CD4-positive, alpha-beta T cell treated with Interleukin-15 for 4 hours (primary cell): ENCODE measurements at places on chromosomes 6 and 20.

DNA sequence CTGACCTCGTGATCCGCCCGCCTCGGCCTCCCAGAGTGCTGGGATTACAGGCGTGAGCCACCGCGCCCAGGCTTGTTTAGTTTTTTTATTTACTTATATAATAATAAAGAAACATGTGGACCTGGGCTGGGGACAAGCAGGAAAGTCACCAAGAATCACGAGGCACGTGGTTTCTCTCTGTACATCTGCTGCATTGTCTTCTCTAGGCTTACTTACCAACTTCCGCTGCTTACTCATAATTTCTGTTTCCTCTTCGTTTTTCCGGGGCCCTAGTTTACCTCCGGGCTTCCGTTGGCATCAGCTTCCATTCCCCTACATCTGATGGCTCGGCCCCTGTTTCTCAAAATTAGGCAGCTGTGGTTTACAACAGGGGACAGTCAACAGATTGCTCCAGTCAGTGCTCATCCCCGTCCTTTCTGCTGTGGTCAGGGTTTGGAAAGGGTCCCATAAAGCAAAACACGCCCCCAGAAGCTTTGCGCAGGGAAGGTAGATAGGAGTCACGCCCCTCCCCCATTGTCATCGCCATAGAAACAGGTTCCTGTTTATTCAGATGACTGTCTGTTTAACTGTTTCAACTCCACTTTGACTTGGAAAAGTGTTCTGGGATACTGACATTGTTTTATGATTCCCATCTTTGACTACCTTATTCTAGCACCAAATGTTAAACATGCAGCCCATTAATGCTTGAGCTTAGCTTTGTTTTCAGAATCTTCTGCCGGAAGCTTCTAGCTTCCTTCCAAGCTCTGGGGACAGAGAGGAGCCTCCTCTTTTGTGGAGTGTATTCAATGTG, 31.9 kb upstream of the TXLNB start:
- DNase-seq = peak; percentile 87

GRCh38 chr6:157593596-157593995, 212.6 kb downstream of the ZDHHC14 start:
- DNase-seq = no peak

DNA sequence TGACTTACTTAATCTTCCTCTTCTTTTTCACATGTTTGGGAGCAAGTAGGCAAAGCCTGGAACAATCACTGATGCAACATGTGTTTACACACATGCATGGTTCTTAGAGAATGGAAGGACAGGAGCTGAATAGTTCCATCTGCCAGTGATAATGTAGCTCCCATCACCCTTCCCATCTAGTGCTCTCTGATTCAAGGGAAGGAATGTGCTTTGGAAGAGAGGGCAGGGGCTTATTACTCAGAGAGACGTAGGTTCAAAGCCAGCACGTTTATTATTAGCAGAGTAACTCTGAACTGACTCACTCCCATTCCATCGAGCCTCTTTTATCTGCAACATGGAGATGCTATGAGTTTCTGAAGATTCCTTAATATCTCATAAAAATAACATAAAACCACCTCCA, 211.9 kb downstream of the GMPR start:
- no peak for DNase-seq

- DNase-seq = no peak
Observed at GRCh38 chr20:37914672-37915433, 11.9 kb downstream of the VSTM2L start.

DNA sequence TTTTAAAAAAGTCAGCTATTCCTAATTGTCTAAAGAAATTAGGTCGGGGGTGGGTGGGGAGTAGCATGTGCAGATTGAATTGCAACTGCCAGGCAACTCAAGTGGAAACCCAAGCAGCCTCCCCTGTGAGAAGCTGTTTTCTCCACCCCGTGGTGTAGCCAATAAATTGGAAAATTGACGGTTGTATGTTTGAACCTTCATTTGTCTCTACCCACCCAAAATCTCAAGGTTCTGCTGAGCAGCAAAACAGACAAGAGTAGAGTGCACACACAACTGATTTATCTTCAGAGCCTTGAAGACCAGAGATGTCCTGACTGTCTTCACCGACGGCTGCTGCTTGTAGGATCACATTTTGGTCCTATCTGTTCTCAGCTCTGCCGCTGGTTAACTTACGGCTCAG, 88.5 kb downstream of the DTD1 start:
- no peak for DNase-seq

DNA sequence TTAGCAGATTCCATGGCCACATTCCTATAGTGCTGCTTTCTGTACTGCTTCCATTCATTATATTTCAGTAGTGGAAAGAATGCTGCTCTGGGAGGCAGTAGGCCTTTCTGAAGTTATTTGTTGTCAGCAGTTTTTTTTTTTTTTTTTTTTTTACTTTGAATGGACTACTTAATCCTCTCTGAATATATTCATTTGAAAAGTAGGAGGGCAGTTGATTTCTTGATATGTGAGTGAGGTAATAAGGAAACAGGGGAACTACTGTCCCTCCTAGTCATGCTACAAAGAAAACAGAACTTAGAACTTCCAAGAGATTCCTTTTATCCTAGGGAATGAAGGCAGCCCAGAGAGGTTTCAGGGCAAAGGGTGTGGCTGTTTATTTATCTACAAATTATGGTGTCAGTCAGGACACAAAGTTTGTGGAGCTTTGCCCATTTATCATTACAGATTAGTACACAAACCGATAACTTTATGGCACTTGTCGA, 155.9 kb downstream of the JARID2 start:
- no peak for DNase-seq

DNA sequence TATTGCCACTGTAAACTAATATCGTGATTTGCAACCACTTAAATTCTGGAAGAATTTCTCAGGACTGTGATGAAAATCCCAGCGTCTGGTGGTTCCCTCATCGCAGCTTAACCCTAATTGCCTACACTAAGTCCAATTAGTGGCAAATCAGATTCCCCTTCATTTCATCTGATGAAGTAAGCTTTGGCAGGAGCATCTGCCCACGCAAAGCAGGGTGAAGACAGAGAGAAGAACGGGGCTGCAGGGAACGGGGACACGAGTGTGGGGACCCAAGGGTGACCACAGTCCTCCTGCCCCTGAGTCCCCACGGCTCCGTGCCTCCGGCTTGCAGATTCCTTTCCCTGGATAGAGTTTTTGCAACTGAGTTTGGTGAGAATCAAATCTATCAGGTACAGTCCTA, 159.5 kb downstream of the LY86 start:
- no peak for DNase-seq
